ENCODE measurements at places on chromosomes 4 and X.

DNA sequence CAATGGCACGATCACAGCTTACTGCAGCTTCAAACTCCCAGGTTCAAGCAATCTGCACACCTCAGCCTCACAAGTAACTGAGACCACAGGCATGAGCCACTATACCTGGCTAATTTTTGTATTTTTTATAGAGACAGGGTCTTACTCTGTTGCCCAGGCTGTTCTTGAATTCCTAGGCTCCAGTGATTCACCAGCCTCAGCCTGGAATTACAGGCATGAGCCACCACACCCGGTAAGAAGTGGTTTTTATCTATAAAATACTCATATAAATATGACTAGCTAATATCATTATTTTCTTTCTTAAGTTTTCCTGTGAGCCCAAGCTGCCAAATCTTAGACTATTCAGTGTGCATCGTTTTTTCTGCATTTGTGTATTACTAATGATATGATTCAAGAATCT, 4.4 kb downstream of the SCFD2 start:
- no peak for DNase-seq

DNA sequence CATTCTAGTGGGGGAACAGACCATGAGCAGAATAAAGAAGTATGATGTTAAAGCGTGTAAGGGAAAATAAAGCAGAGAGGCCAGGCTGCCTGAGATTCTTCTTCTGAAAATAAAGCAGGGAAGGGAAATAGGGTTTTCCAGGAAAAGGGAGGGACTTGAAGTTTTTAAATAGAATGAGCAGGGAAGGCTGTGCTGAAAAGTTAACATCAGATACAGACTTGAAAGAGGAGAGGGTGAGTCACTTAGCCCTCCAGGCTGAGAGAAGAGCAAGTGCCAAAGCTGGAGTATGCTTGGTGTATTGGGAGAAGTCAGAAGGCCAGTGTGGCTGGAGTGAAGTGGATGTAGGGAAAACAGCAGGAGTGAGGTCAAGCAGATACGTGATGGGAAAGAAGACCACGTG, 10.0 kb upstream of the PLK4 start:
- no peak for DNase-seq

- peak; percentile 61 for DNase-seq
Measured at GRCh38 chr4:6110681-6111353, 89.5 kb downstream of the JAKMIP1 start.

- no peak for DNase-seq
Measured at GRCh38 chrX:53616946-53617345, 69.6 kb downstream of the HUWE1 start.

DNA sequence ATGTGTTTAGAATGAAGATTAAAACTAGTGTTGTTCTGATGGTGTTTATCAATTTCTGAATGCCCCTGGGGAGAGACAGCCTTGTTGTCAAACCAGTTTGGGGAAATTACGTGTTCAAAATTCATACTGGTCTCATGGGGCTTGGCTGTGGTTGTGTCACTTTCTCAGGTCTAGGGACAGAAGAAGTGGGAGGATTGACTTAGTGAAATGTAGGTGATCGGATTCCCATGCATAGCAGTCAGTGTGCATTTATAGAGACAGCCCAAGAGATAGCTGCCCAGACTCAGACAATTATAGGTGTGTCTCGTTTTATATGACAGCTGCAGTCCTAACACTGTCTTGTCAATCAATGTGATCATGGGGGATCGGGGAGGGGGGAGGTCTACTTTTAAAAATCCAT, 94.4 kb upstream of the CLCN4 start:
- no peak for DNase-seq

- DNase-seq: no peak
Measured at GRCh38 chr4:64598066-64598465, 188.8 kb upstream of the TECRL start.

GRCh38 chr4:972651-973424, 531 bp downstream of the DGKQ start:
- peak; percentile 87 for DNase-seq

DNA sequence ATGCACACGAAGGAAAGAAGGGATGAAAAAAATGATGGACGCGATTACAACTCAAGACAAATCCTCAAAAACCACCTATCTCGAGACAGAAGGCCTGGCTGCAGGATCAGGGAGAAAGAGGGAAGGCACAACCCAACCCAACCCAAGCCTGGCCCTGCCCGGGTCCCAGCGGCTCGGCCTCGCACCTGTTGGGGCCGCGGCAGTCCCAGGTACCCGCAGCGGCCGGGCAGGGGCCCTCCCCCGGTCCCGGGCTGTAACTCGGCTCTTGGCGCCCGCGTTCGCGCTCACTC, 464 bp downstream of the RASGEF1B start:
- DNase-seq: no peak

- DNase-seq: no peak
Measured at GRCh38 chr4:47729131-47729680, 108.7 kb downstream of the CORIN start.

DNA sequence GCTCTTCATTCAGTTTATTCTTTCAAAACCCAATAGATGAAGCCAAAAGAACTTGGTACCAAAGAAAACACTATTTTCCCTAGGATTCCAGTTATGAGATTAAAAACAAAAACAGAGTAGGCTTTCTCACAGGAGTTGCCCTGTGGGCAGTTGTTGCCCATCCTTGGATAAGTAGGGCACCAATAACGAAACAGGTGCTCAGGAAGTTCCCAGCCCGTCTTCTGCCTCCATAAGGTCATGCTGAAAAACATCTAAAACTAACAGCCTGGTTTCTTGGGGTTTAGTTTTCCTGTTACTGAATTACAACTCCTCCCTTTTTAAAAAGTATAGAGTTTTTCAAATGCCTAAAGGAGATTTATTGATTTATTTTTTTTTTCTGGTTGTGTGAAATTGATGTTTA, 14.7 kb downstream of the TSPAN5 start:
- no peak for DNase-seq

- no peak for DNase-seq
Measured at GRCh38 chr4:81465406-81466340, 6.0 kb downstream of the RASGEF1B start.

GRCh38 chr4:164956766-164957643, 20.5 kb downstream of the TRIM61 start:
- peak; percentile 88 for DNase-seq

DNA sequence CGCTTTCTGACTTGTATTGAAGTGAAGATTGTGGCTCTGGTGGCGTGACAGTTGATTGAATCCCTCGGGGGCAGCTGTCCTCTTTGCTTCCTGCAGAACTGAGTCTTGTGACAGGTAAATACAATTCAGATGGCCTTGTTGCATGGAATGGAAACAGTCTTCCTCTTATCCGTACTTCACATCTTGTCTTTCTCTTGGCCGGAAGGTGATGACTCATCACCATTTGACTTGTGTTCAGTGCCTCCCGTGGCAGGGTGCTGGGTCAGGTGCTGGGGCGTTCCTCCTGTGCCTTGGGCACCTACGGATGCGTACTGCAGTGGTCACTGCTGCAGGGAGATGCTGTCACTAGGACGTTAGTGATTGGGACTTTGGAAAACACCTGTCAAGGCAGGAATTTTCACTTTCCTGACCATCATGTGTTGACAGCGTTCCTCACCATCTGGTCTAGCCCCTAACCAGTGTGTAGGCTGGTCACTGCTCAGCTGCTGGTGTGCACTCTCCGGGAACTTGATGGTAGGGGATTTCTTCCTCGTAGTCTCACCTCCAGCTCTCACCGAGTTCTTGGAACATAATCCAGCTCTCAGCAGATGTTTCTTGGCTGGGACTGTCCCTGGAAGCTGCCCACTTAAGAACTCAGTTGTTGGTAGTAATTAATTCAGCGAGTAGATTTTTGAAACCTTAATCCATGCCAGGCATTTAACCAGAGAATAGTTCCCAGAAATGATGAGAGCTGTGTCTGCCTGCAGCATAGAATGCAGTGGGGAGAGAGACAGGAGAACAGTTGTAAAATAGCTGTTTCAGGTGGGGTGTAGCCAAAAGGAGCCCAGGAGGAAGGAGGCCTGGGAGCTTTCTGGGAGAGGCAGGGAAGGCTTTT, 7.2 kb downstream of the TBC1D14 start:
- peak; percentile 89 for DNase-seq

DNA sequence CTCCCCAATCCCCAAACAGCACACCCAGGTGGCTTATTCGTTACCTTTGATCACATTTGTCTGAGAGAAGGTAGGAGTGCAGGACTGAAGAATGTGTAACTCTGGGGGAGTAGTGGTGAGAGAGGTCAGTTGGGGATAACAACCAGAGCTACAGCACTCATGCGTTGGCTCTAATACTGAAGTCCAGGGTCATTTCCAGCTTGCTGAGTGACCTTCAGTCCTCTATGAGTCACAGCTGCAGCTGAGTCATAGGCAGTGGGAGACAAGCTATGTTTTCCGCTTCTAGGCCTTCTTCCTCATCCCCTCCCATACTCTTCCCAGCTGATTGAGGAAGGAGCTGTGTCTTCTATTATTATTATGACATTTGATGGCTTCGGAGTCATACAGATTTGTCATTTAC, 31.6 kb upstream of the CT47C1 start:
- DNase-seq: no peak

- DNase-seq: no peak
Measured at GRCh38 chr4:16835597-16836247, 62.7 kb downstream of the LDB2 start.

DNA sequence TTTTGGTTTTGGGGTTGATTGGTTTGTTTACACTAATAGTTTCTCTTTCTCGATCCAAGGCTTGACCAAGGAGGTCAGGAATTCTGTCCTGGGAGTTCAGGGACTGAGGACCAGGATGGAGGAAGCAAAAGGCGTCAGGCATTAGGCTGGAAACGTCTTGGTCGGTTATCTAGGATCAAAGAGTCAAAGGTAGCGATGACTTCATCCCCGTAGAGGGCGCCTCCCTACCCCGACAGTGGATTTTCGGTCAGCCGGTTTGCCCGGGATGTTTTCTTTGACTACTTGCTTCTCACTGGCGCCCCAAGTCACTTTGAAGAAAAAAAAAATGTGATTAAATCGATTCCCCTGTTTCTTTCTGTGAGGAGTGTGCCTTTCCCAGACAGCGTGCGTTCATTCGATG, 980 bp upstream of the FHDC1 start:
- no peak for DNase-seq

DNA sequence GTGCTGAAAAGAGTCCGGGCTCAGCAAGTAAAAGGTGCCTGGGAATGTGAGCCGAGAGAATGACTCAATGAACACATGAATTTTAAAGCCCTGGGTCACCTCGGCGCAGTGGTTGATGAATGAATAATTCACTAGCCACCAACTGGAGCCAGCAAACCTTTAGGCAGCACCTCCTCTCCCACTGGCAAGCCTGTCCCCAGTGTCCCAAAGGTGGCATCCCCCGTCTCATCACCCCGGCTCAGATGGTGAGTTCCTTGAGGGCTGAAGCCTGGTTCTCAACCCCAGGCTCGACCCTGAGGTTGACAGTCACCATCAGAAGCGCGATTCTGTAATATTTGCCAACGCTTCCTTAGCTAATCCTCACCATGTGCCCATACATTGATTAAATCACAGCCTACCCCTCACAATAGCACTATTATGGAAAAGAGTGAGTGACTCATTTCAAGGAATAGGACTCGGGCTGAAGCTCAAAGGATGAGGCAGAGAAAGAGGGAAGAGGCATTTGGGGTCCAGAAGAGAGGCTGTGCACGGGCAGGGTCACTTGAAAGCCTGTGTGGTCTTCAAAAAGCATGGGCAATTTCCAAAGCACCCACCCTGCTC, 2.7 kb upstream of the CCNQ start:
- no peak for DNase-seq

DNA sequence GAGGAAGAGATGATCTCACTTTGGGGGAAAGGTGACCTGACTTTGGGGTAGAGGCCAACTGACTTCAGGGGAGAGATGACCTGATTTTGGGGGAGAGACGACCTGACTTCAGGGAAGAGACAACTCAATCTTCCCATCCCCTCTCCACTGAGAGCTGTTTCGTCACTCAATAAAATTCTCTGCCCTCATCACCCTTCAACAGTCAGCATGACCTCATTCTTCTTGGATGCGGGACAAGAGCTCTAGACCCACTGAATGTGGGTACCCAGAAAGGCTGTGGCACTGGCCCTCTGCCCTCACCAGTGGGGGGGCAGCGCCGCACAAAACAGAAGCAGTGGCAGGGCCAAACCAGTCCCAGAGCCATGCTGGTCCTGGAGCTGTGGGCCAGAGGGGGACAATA, 34.6 kb downstream of the ATXN3L start:
- DNase-seq: no peak

DNA sequence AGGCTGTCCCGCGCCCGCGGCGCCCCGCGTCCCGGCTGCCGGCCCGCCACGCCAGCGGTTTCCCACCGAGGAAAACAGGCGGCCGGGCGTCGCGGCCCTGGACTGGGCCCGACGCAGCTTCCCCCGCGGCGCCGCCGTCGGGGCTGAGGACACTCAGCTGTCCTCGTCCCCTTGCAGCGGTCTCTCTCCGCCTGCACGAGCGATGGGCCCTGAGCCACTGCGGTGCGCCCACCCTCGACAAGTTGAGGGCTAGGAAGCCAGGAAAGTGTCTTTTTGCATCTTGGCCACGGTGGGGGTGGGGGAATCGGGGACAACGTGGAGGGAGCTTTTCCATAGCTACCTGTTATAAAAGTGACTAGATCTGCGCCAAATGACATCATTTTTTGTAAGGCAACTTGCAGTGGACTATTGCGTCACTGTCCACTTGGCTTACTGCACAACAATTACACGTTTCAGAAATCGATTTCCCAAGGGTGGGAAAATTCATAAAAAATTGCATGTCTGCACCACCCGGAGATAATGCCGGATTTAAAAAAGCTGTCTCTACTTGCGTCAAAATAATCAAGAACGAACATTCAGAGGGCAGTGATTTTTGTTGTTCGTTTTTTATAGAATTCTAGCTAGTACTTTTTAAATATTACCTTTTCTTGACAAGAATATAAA, 1.1 kb downstream of the KLHL15 start:
- no peak for DNase-seq

GRCh38 chr4:164538097-164538496, 215.8 kb upstream of the SMIM31 start:
- no peak for DNase-seq

GRCh38 chrX:24877288-24877664, 138.5 kb downstream of the ARX start:
- no peak for DNase-seq

- no peak for DNase-seq
Measured at GRCh38 chrX:19613645-19614323, 98.5 kb upstream of the MAP3K15 start.

- no peak for DNase-seq
Measured at GRCh38 chr4:123343400-123344041, 53.1 kb upstream of the SPRY1 start.

DNA sequence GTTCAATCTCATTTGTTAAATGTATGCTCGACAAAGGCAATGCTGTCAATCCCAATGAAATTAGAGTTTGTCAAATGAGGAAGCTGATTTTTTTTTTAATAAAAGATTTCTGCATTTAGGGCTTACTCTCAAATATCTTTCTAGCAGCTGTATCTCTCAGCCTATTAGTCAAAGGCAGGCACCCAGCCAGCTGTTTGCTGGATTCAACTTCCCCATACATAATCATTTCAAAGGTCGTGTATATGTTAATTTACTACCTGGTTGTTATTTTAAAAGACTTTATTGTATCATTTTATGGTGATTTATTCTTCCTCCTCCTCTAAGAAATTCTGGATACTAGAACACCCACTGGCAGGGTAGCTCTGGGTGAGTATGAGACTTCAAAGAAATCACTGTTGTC, 27.1 kb downstream of the RAI2 start:
- no peak for DNase-seq

- no peak for DNase-seq
Measured at GRCh38 chr4:125268068-125268755, 46.5 kb upstream of the FAT4 start.

Measured in activated effector memory CD4-positive, alpha-beta T cell treated with anti-CD3 and anti-CD28 coated beads, Interleukin-2, amount 50 U/mL, for 16 hours (primary cell).